ENCODE measurements at places on chromosomes 4 and X.

DNA sequence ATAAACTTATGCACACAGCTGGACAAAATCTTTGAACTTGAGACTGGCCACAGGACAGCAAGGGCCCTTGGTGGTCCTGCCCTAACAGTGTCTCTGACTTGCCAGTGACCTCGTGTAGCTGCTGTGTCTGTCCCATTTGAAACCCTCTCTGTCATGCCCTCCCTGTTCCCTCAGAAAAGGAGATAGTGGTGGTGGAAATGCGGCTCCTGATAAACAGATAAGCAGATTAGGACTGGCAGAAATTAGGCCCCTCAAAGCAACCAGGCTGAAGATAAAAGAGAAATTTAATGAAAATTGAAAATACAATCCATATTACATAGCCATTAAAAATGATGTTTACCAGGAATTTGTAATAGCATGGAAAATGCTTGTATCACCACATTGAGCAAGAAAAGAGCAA, 136.6 kb upstream of the ATP6AP2 start:
- DNase-seq, result no peak

GRCh38 chrX:38102875-38103274, 96.5 kb downstream of the SYTL5 start:
- no peak for DNase-seq

GRCh38 chr4:25069014-25069413, 38.3 kb upstream of the LGI2 start:
- DNase-seq, result no peak

DNA sequence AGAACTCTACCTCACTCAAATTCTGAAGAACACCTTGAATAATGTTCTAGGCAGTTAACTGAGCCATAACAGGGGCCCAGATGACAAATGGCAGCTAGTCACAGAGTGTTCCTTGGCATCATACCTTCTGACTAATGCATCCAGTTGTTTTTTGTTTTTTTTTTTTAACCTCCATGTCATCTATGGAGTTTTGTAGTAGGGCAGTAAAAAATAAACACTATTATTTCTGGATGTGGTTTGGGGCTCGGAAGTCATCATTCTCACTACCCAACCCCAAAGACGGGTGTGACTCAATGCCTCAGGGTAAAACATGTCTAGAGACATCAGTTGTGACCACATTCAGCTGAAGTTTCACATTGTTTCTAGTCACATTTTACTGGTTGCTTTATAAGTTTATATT, 31.2 kb upstream of the MCF2 start:
- DNase-seq, result no peak

GRCh38 chr4:158065603-158066002, 107.2 kb downstream of the GASK1B start:
- no peak for DNase-seq

Data from COR-L47 (cell line).